ELR (cell line): ENCODE measurements at places on chromosomes 4 and X.

DNA sequence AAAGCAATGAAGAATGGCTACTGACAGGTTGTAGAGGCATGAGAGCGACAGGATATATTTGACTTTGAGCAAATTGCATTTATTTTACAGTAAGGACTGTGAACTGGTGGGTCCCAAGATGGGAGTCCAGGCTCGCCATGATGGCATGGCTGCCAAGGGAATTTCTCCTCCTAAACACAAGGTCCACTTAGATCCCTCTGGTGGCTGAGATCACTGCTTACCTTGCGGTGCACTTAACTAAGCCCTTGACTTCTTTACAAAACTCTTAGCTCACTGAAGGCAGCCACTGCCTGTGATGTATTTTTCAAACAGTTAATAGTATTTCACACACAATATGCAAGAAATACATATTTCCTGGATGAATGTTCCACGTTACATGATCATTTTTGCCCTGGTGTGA, 50.3 kb upstream of the SORBS2 start:
- no peak for DNase-seq

DNA sequence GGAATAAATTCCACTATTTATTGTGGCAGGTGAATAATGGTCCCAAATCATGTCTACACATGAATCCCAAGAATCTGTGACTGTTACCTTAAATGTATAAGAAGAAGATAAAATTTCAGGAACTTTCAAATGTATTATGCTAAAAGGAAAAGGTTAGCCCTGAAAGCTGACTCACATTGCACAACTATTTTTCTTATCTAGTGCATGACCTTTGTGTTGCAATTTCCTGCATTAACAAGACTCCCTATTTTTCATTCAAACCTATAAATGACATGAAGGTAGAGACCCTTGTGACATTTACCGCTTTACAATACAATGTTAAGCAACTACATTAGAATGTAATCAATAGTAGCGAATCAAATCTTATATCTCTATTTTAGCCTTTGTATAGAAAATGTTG, 36.7 kb downstream of the UBQLN2 start:
- no peak for DNase-seq

- peak; percentile 7 for DNase-seq
These were observed 961 bp upstream of the MBNL3 start for GRCh38 chrX:132489578-132490419.

DNA sequence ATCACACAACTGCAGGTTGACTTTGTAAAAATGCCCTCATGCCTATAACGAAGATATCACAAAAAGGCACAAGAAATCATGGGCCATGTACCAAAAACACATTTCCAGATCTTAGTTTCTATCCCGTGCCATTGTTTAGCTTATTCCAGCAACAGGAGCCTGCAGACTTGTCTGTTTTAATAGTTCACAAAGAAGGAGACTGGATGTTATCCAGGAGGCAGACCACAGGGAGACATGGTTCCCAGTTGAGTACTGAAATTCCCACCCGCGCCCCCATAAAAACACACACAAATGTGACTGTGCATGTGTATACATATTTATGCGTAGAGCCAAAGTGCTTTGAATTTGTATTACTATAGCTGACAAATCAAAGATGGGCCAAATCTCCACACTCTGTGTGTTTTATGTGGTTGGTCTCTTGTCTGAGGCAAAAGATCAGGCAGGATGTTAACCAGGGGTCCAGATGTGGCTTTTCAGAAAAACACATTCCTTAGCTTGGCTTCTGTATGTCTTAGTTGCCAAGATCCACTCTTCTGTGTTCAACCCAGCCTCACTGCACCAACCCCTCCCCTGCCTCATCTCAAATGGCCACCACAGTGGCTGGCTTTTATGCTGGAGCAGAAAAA, 469.2 kb upstream of the DIPK2B start:
- no peak for DNase-seq

GRCh38 chr4:47831026-47831679, 6.7 kb downstream of the CORIN start:
- DNase-seq = no peak

GRCh38 chr4:128461291-128462102, 173.9 kb upstream of the PGRMC2 start:
- DNase-seq = peak; percentile 72

GRCh38 chrX:3221643-3222042, 124.8 kb downstream of the MXRA5 start:
- DNase-seq = no peak

DNA sequence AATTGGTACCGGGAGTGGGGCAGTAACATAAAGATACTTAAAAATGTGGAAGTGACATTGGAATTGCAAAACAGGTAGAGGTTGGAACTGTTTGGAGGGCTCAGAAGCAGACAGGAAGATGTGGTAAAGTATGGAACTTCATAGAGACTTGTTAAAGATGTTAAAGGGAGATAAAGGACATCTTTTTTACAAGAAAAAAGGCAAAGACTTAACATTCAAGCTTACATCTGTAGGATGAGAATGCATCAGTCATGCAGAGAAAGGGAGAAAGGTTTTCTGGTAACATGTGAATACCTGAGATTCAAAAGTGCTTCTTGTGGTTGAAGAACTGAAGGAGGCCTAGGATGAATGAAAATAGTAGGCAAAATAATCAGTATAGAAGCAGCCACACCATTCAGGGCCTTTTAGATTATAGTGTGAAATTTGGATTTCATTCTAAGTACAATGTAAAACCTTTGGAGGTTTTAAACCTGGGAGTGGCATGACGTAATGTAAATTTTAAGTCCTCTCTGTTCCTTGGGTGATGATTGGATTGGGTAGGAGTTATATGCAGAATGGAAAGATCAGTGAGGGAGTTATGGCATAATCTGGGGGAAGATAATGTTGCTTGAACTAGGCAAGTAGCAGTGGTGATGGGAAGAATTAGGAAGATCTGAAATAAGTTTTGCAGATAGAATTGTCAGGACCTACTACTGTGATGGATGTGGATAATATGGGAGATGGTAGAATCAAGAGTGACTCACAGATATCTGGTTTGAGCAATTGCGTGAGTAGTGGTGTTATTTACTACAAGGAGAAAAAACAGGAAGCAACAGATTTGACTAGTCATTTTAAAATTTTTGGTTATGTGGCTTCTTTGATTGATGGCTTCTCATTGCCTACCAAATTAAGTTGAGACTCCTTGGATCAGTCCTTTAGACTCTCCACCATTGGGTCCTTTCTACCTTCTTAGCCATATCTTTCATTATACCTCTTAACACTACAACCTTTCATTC, 138.7 kb downstream of the VSIG4 start:
- no peak for DNase-seq

DNA sequence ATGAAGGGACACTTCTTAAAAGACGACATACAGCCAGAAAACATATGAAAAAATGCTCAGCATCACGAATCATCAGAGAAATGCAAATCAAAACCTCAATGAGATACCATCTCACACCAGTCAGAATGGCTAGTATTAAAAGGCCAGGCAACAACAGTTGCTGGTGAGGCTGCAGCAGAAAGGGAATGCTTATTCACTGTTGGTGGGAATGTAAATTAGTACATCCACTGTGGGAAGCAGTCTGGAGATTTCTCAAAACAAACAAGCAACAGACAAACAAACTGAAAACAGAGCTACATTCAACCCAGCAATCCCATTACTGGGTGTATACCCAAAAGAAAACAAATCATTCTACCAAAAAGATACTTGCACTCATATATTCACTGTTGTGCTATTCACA, 197.9 kb downstream of the EVC2 start:
- DNase-seq = no peak

GRCh38 chrX:86806786-86807185, 658.5 kb downstream of the DACH2 start:
- no peak for DNase-seq

GRCh38 chr4:169621731-169622492, 1.5 kb downstream of the CLCN3 start:
- peak; percentile 85 for DNase-seq

- DNase-seq = no peak
These were observed 175.7 kb upstream of the FMR1 start for GRCh38 chrX:147736045-147736444.

DNA sequence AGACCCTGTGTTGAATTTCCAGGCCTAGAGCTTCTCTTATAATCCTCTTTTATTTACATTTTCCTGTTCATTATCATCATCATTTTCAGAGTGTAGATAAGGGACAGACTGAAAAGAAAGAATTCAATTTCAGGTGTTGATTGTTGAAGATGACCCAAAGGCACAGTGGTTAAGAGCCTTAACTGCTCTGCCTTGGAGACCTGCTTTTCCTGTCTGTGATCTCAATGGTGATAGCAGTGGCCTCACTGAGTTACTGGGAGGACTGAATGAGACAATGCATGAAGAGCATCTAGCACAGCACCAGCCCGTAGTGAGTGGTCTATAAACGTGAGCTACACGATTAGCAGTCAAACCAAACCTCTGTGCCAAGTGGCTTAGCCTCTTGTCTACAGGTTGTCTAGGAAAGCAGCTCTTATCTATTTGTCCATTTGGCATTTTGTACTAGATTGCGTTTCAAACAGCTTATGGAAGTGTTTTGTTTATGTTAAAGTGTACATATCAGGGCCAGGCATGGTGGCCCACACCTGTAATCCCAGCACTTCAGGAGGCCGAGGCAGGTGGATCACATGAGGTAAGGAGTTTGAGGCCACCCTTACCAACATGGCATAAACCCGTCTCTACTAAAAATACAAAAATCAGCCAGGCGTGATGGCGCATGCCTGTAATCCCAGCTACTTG, 41.5 kb downstream of the SETD7 start:
- DNase-seq = no peak

- peak; percentile 64 for DNase-seq
These were observed 19.2 kb downstream of the SH3RF1 start for GRCh38 chr4:169251291-169252235.

DNA sequence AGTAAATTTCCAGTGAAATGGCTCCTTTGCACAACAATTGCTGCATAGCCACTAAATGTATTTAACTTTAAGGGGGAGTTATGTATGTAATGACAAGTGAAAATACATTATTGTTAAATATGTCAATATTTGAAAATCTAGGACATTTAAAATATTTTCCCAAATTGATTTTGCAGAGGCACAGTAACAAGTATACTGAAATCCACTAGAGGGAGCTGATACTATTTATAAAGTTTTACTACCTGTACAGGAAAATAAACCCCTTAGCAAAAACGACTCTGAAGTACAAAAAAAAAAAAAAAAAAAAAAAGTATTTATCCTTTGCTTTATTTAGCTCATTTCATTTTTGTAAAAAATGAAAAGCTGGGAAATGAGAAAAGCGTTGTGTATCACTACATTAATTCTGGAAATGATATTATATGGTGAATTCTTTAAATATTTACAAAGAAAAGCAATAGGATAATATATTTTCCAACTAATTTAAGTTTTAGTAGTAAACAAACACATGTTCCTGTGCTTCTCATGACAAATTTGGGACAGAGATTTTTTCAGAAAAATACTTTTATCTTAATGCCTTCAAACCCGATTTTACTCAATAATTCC, 727.7 kb downstream of the DMD start:
- peak; percentile 13 for DNase-seq

DNA sequence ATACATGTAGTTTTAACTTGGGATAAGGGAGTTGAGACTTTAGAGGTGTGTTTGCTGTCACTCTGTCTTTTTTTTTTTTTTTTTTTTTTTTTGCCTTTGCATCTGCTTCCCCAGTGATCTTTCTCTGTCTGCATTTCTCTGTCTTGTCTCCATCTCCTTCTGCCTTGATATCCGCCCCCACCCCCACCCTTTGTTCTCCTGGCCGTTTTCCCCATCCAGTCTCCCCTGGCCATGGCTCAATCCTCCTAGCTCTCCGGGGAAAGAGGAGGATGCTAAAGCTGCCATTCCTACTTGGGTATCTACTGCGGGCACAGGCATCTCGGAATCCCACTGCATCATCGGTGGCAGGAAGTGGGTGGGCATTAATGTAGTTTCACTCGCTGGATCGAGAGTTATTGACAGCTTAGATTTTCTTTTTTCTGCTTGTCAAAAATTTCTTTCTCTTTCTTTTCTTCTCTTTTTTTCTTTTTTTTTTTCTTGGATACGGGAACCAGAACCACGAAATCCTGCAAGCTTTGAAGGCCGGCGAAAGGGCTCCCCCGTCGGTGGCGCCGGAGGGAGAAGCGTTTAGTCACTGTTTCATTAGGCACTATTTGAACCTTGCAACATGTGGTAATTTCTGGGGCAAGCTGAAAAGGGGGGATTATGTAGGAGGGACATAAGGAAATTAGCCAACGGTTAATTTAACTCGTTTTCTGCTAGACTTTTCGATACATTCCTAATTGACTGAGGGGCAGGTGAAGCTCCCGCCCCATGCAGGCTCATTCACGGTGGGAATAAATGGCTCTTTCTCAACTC, 8.2 kb downstream of the GSX2 start:
- DNase-seq = no peak

GRCh38 chr4:169341490-169341889, 70.7 kb upstream of the SH3RF1 start:
- DNase-seq = peak; percentile 54

GRCh38 chrX:13837290-13837745, 20.4 kb upstream of the GPM6B start:
- DNase-seq = no peak
